Trophoblast cell (in vitro differentiated cells and primary cell): ENCODE measurements at places on chromosomes 7 and 10.
A peak's percentile ranks its signal among the peaks of the same experiment; 100 is the strongest.

DNA sequence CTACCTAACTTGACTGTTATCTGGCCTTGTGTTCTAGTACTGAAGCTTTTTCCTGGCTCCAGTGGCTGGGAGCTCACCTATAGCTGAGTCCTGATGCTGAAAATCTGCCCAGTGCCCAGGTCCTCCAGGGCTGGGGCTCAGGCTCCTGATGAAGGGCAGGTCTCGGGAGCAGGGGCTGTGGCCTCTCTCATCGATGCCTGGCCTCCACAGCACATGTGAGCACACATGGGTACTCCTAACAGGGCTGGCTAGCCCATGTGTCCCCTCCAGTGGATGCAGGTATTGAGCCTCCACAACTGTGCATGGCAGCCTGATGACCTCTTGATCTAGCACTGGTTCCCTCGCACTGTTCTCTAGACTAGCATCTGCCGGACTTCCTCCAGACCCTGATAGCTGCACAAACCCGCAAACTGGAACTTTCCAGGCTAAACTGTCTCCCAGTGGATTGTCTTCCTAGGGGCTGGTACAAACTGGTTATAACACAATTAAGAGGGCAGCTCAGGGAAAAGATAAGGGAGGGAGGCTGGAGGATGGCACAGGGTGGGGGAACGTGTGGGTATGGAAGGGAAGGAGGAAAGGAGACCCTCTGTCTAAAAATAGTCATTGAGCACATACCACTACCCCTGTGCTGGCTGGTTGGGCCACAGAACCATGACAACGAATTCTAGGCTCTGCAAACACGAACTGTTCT lies 35.1 kb downstream of the PLAC9 start:
- no peaks in the 10 kb centered on the region for H3K27me3 ChIP-seq
- no peak overlapping the region for H3K27ac ChIP-seq
- no peak for DNase-seq
- no peak overlapping the region for H3K4me3 ChIP-seq
- H3K36me3 ChIP-seq, result peaks cover 42% of the 10 kb centered on the region
- peaks cover 33% of the 10 kb centered on the region for H3K4me1 ChIP-seq

- no peaks in the 10 kb centered on the region for H3K36me3 ChIP-seq
- no peak for DNase-seq
- H3K4me1 ChIP-seq, result no peaks in the 10 kb centered on the region
- H3K27me3 ChIP-seq, result no peaks in the 10 kb centered on the region
Measured at GRCh38 chr10:57955076-57955475, 312.6 kb downstream of the IPMK start.

DNA sequence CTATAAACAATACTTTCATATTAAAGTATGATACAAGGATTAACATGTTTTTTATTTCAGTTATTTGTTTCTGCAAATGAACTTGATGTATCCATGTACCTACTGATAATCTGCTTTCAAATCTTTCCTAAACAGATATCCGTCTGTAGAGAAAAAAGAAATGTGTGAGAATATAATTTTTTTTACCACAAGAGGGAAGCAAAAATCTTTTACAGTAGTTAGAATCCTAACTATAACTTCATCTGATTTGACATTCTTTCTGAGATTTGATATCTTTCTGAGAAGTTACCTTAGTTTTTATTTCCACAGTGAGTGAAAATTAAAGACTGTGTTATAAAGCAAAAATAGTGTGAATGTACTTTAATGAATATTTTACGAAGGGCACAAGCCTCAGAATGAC lies 203.9 kb upstream of the PCLO start:
- no peaks in the 10 kb centered on the region for H3K36me3 ChIP-seq
- no peaks in the 10 kb centered on the region for H3K4me1 ChIP-seq
- H3K27me3 ChIP-seq, result no peaks in the 10 kb centered on the region
- DNase-seq, result peak; percentile 20
- no peak overlapping the region for H3K27ac ChIP-seq
- no peak overlapping the region for H3K4me3 ChIP-seq

DNA sequence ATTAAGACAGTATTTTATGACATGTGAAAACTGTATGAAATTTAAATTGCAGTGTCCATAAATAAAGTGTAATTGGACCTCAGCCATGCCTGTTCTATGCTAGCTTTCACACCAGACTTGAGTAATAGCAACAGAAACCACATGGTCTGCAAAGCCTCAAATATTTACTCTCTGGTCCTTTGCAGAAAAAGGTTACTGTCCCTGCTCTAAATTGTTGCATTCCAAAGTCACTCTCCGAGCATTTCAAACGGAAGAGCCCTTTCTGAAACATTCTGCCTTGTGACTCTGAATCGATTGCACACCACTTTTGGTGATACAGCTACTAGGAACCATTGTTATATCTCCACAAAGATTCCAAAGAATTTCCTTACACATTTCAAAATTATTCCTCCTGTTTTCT lies 81.0 kb upstream of the STK17A start:
- peak; percentile 90 for DNase-seq
- no peak overlapping the region for H3K27ac ChIP-seq
- H3K4me1 ChIP-seq, result peaks cover 2% of the 10 kb centered on the region
- H3K27me3 ChIP-seq, result no peaks in the 10 kb centered on the region
- no peak overlapping the region for H3K4me3 ChIP-seq

- no peaks in the 10 kb centered on the region for H3K27me3 ChIP-seq
- peaks cover 7% of the 10 kb centered on the region for H3K4me1 ChIP-seq
- H3K27ac ChIP-seq, result no peak overlapping the region
- H3K36me3 ChIP-seq, result no peaks in the 10 kb centered on the region
- peak; percentile 56 for DNase-seq
Measured at GRCh38 chr7:28646376-28647075, 234.2 kb downstream of the CREB5 start.
